Esophagus muscularis mucosa (tissue), 4 donors: ENCODE measurements at places on chromosomes 12 and 14. TPM values are rescaled to one million over a fixed set of nuclear protein-coding genes. Genes with fewer than 3 reads are reported as not detected.

GRCh38 chr14:93986955-93987354 is 10.1 kb upstream of the CCDC197 start:
- no peak for DNase-seq

The GPR65 gene
- total RNA-seq = 0.57 TPM

DNA sequence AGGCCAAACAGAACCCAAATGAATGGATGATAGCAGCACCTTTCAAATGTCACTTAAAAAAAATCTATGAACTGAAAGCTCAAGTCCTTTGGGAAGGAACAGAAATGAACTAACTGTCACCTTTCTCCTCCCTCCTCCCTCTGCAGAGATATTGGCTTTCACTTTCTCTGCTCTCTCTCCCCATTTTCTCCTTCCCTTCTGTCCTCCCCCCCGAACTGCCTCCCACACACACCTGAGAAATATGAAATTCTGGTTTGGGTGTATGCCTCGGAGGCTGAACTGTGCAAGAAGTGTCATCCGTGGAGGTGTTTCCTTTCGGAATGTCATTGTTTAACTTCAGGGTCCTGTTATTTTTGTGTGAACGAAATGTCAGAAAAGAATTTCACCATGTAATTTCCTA is 87.8 kb downstream of the NEDD1 start:
- no peak for DNase-seq

DNA sequence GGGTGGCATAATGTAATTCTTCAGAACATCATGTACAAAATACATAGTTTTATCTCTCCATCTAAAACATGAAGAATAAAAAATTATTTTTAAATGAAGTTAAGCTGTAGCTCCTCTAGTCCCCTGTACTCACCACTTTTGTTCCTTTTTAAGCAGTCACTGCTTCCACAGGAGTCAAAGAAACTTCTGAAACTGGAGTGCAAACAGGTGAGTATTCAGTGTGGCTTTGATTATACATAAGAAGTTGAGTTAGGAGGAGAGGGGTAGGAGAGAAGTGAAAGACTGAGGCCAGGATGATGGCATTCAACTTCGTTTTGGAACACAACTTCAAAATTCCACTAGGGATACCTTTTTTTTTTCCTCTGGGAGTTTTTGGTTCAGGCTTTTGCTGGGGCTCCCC is 131.4 kb upstream of the CNTN1 start:
- no peak for DNase-seq

- no peak for DNase-seq
Measured at GRCh38 chr12:90977224-90977623, 22.2 kb upstream of the CCER1 start.

- DNase-seq = no peak
Measured at GRCh38 chr14:62778852-62779251, 266.4 kb downstream of the KCNH5 start.

DNA sequence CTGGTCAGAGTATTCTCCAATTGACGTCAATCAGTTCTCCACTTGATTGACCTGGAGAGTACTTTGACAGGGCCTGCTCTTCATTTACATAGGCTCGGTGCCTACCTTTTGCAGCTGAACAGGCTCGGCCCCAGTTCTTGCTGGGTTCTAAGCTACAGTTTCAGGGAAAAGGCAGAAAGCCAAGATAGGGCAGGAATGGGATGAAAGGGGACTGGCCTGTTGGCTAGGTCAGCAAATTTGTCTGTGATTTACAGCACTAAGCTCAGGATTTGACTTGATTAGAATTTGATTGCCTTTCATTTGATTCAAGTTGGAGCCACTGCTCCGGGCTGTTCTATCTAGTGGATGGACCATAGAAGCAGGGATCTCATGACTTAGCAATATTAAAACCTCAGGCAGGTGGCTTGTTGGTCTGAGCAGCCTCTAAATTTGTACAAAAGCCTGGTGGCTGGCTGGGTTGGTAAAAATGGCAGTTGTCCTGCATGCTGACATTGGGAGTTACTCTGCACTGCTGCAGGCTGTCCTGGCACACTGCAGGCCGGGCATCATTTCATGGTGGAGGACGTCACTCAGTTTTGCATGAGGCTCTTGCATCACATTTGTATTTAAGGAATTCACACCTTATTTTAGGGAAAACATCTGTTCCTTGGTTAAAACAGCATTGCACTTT is 71.8 kb downstream of the BICD1 start:
- no peak for DNase-seq

- DNase-seq = no peak
Measured at GRCh38 chr12:117689857-117690256, 278.9 kb downstream of the KSR2 start.

DNA sequence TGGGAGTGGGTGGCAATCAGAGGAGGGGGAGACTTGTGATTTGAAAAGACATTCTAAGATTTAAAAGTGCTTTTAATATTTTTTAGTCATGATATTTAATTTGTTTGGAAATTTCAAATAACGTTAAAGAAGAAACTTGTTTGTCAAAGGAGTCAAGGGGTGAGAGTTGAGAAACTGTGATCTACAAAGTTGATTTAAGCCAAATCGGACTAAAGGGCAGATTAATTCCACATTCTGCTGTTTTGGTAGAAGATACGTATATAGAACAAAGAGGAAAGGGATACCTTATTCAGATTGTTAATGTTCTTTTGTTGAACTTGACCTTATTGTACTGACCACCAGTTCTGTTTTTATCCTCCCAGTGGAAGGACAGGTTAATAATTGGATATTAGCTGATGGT is 6.7 kb downstream of the EIF4B start:
- no peak for DNase-seq

GRCh38 chr14:104676694-104677511 is 12.5 kb upstream of the INF2 start:
- no peak for DNase-seq

The CLMN gene
- total RNA-seq = 10.0 TPM

The SIX6 gene
- not detected for total RNA-seq

The SNX6 gene
- 99.9 TPM for total RNA-seq

The CIPC gene
- 63.0 TPM for total RNA-seq

- DNase-seq = no peak
Measured at GRCh38 chr14:103762541-103762940, 46.9 kb downstream of the ZFYVE21 start.

GRCh38 chr12:9342614-9343353 is 134.6 kb upstream of the PZP start:
- no peak for DNase-seq

DNA sequence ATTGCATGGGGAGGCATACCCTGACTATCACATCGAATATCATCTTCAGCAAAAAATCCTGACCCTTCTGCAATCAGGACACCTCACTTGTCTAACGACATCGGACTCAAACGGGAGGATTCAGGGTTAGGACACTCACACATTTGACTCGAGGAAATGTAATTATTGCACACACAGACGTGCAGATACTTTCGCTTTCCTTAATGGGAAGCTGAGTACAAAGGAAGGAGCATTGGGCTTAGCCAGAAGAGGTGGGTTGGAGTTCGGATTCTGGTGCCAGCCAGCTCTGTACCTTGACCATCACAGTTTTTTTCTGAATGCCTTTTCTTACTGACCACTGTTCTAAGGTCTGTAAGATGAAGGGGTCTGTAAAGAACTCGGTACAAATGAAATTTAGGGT is 260.4 kb downstream of the GALC start:
- DNase-seq = no peak

GRCh38 chr14:24372701-24373416 is 4.9 kb downstream of the NFATC4 start:
- DNase-seq = no peak

DNA sequence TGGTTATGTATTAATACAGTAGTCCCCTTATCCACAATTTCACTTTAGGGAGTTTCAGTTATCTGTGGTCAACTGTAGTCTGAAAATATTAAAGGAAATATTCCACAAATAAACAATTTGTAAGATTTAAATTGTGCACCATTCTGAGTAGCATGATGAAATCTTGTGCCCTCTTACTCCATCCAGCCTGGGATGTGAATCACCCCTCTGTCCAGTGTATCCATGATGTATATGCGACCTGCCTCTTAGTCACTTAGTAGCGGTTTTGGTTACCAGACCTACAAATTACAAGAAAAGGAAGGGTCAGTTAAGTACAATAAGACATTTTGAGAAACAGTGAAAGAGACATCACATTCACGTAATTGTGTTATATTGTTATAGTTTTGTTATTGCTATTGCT is 39.9 kb upstream of the MDGA2 start:
- no peak for DNase-seq
